ENCODE measurements at places on chromosomes 3 and 15.

DNA sequence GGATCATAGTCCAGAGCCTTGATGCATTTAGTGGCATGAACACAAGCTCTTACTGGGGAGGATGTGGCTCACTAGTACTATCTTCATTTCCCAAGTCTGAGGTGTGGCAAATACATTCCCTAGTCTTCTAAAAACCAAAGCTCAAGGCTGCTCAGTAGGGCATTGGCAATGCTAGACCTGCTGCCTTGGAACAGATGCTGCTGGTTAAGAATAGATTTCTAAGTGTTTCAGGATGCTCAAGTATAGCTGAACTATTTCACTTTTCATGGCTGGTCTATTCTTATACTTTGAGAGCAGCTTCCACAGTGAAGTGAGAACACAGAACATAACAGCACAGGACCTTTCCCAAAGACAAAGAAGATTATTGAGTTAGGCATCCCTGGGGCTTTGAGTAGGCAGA lies 178.8 kb downstream of the CHST2 start:
- DNase-seq = no peak

DNA sequence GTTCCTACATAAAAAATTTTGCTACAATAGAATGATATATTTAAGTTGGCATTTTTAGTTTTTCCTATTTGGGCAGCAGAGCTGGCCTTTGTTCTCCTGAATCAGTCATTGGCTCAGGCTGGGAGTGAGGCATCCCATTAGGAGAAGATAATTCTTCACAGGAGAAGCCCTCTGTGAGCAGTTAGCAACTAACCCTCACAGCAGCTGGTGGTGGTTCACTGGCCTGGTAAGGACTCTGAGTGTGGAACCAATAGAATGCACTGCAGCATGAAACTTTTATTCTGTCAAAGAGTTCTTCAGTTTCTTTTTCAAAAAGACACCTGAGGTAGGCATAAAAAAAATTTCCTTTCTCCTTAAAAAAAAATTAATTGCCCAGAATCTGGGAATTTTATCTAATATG lies 562.6 kb downstream of the ZNF385D start:
- DNase-seq = no peak

DNA sequence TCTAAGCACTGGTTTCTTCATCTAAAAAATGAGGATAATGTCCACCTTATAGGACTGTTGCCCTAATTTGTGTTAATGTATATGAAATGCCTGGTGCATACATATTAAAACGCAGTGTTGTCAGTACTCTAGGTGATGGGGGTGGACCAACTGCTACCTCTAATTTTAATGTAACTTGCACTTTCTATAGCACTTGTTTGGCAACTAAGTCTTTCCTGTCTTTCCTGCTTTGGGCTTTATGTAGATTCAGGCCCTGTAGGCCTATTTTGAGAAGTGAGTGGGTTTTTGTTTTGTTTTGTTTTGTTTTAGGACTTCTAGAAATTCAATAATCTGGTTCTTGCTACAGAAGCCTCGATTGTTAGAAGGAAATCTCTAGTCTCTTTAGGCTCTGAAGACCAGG lies 21.2 kb downstream of the SLC7A14 start:
- no peak for DNase-seq

GRCh38 chr3:116951610-116952009 lies 242.0 kb downstream of the TUSC7 start:
- no peak for DNase-seq

DNA sequence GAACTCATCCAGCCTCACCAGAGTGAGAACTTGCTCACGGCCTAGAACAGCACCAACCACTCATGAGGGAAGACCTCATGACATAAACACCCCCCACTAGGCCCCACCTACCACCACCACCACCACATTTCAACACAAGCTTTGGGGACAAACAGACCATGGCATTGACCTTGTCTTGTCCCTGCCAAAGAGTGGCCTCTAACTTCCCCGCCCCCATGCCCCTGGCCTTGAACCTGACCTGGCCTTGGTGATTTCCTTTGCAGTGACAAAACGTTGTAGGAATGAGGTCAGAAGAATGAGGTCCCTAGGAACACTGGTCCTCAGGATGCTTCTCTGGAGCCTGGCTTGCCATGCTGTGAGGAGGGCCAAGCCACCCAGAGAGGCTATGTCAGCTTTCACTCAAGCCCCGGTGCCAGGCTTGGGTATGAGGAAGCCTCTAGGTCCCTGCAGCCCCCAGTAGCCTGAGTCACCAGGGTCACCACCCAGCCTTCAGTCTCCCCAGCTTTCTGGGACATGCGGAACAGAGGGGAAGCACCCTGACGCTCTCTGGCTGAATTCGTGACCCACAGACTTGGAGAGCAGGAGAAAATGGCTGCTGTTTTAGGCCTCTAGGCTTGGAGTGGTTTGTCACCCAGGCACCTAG lies 57.9 kb downstream of the TPRA1 start:
- DNase-seq = no peak

- DNase-seq = peak; percentile 63
Observed at GRCh38 chr15:62068071-62068809, 1.5 kb downstream of the C2CD4A start.

DNA sequence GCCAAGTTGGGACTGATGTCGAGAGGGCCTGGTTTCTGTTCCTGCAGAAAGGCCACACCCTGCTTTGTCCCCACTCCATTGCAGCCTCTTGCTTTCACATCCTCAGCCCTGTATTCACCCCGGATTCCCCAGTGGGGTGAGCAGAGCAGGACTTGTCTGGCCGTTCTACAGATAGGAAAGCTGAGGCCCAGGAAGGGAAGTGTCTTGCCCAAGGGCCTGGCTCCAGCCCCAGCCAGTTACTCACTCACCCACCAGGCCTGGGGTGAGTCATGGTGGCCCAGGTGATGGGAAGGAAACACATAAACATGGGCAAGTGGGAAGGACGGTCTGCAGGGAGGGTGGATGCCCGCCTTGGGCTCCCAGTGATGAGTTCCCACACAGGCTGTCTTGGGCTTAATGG lies 6.1 kb upstream of the DUSP7 start:
- no peak for DNase-seq

DNA sequence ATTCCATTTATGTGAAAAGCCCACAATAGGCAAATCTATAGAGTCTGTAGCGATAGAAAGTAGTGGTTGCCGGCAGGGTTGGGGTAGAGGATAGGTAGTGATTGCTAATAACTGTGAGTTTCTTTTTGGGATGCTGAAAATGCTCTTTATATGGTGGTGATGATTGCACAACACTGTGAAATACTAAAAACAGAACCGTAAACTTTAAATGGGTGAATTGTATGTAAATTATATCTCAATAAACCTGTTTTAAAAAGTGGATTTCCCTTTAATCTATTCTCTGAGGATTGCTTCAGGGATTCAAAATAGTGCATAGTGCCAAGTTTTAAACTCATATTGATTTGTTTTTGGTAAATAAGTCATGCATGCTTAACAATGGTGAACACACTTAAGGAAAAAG lies 140.2 kb downstream of the LPP start:
- no peak for DNase-seq

DNA sequence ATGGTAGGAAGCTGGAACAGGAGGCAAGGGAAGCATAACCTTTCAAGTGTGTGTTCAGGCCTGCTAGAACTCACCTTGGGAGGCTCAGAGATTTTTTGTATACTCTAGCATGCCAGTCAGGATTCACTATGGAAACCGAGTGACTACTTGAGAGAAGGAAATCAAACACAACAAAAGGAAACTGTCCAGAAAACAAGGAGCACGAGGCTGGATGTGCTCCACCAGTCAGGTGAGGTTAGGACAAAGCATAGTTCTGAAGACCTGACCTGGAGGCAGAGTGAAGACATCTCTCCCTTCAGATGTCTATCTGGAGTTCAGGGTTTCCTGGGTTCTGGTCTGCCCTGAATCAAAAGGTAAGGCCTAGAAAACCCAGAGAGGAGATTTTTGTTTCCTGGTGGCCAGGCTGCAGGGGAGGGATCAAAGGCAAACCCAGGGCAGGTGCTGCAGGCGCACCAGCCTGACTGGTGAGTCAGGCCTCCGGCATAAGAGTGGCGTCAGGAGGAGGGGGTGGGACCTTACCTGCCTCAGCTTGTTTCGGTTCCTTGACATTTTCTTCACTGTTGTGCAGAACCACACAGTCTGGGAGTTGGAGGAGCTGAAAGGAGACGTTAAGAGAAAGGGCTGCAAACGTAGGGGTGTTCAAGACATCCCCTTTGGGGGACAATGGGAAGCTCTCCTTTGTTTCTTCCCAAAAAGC lies 52.2 kb upstream of the OSBPL11 start:
- DNase-seq = no peak

GRCh38 chr3:154976072-154976983 lies 103.8 kb upstream of the MME start:
- no peak for DNase-seq

DNA sequence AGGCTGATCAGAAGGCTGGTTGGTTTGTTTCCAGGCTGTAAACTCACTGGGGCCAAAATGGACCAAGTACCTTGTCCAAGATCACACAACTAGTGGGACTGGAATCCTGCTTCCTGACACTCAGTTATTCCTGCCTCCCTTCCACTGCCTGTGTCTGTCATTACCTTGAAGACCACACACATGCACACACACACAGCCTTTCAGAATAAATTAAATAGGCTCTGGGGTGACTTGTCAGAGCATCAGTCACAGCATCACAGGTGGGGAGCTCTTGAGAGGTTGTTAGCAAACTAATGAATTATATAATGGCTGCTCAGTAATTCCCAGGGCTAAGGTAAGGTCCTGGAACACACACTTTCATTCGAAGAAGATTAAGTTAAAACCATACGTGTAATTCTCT lies 231.8 kb downstream of the UACA start:
- DNase-seq = no peak

GRCh38 chr3:86175593-86176444 lies 815.1 kb downstream of the VGLL3 start:
- peak; percentile 78 for DNase-seq

- no peak for DNase-seq
Observed at GRCh38 chr15:48520376-48521155, 124.9 kb downstream of the FBN1 start.

DNA sequence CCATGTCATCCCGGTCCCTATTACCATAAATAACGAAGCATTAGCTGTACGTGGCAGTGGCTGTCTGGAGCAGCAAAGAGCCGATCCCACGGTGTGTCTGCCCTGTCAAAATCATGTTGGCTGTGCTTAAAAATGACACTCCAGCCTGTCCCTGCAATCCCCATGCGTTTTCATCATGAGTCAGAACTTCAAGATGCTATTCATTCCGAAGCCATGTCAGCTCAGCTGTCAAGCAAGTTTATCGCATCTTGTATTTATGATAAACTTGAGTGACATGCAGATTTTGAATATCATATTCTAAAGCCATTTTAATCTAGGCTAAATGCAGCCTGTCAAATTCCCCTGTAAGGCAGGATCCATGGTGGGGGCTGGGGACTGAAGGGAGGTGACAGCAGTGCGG lies 152.4 kb downstream of the TJP1 start:
- DNase-seq = no peak

- DNase-seq = no peak
Observed at GRCh38 chr3:176941689-176942088, 255.6 kb downstream of the TBL1XR1 start.

DNA sequence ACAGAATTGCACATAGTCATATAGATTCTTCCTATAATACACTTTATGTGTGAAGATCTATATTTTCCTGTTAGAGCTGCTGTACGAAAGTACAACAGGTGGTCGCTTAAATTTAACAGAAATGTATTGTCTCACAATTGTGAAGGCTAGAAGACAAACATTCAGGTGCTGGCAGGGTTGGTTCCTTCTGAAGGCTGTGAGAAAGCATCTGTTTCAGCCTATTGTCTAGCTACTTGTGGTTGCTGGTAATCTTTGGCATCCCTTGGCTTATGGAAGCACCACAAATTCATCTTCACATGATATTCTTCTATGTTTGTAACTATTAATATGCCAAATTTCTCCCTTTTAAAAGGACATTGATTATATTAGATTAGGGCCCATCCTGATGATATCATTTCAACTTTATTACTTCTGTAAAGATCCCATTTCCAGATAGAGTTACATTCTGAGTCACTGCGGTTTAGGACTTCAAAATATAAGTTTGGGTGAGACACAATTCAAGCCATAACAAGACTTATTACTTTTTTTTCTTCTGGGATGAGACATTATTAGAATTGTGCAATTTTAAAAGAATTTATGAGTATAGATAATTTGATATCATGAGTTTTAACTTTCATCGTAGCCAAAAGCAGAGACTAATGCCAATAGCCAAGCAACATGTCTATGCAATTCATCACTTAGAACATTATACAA lies 248.1 kb upstream of the BCHE start:
- no peak for DNase-seq

- no peak for DNase-seq
Observed at GRCh38 chr3:51621091-51621892, 49.8 kb upstream of the TEX264 start.

GRCh38 chr3:194607592-194608389 lies 25.4 kb downstream of the TMEM44 start:
- no peak for DNase-seq

DNA sequence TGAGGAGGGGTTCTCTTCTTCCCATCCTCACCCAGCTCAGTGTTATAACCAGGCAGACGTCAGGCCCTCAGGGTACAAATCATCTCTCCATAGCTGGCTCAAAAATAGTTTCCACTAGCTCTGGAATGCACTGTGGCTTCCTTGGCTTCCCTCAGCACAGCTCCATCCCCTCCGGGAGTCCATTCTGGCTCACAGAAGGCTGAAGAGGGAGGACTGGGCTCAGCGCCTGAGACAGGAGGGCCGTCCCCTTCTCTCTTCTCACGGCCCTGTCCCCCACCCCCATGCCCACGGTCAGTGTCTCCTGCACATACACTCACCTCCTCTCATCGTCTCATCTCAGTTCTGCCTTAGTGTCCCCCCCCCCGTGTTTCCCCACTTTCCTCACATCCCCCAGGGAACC lies 50.1 kb downstream of the UMPS start:
- DNase-seq = no peak

DNA sequence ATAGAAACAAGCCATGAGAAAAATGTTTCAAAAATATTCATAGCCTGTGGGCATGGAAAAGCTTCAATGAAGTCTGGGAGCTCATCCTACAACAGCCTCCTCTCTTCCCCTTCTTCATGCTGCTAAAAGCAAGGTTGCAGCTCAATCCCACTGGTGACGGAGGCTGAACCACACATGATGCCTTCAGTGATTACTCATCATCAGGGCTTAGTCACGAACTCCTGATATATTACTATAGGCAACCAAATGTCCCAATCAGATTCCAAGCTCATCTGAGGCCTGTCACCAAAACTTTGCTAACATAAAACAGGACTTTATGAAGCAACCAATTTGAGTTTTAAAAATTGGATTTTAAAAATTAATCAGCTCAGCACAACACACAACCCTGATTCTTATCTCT lies 24.0 kb upstream of the SLC24A5 start:
- no peak for DNase-seq
